ENCODE measurements at places on chromosomes 4 and X. TPM values are rescaled to one million over a fixed set of nuclear protein-coding genes. Genes with fewer than 3 reads are reported as not detected.

- H3K27me3 ChIP-seq: peaks cover 14% of the 10 kb centered on the region
- no peaks in the 10 kb centered on the region for H3K4me1 ChIP-seq
- no peak overlapping the region for H3K4me3 ChIP-seq
- no peaks in the 10 kb centered on the region for H3K36me3 ChIP-seq
- no peak overlapping the region for H3K27ac ChIP-seq
These were observed 37.1 kb upstream of the INPP4B start for GRCh38 chr4:142883040-142883832.

DNA sequence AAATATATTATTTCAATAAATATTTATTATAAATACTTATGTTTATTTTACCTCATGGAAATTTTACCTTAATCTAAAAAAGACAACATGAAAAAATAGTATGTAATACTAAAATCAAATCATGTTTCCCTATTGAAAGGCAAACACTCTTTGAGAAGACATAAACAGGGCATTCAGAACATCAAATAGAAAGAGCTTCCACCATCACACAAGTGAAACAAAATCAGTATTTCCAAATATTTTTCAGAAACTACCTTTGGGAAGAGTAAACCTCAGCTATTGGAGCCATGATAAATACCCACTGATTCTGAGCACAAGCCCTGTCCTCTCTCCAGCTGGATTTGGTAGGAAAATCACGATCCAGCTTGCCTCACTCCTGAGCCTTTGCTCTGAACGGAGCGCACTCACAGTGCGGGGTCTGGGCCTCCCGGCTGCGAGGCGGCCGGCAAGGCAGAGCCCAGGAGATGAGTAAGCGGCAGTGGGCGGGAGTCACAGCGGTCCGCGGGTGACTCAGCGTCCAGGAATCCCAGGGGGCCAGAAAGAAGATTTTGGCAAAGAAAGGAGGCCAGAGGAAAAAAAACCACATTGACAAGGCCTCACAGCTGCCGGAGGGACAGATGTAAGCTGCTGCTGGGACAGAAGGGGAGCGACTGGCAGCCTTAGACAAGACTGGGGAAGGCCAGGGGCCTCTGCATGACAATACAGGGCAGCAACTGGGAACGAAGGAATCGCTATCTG, 14.7 kb upstream of the ANXA5 start:
- peak overlapping the region; percentile 56 for H3K4me3 ChIP-seq
- peaks cover 2% of the 10 kb centered on the region for H3K36me3 ChIP-seq
- H3K4me1 ChIP-seq: peaks cover 10% of the 10 kb centered on the region
- H3K27ac ChIP-seq: no peak overlapping the region

DNA sequence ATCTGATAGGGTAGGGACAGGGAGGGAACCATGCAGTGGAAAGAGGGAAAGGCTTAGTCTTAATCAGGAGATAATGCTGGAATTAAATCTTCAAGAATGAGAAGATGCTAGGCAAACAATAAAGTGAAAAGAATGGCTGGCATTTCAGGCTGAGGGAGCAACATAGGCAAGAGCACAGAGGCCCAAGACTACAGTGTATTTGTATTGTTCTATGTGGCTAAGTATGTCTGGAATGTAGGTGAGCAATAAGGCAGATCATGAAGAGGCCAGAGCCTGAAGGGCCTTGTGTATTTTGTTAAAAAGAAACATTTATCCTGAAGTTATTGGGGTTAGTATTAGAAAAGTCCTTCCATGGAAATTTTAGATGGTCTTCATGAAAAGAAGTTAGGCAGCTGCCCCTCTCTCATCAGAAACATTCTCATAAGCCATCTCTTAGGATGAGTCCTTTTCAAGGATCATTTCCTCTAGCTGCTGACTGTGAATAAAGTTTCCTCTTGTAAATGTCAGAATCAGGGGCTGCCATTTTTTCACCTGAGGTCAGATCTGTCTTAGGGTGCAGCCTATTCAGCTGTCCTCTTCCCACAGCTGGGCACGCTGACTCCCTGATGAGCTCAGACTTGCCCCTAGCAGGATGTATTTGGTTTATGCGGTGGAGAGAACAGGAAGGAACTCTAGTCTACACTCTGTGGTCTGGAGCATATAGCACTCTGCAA, 46.3 kb downstream of the ATP10D start:
- no peaks in the 10 kb centered on the region for H3K36me3 ChIP-seq
- peak overlapping the region; percentile 75 for H3K4me3 ChIP-seq
- peak; percentile 12 for DNase-seq
- H3K27me3 ChIP-seq: no peaks in the 10 kb centered on the region

- no peaks in the 10 kb centered on the region for H3K27me3 ChIP-seq
- H3K4me3 ChIP-seq: no peak overlapping the region
- DNase-seq: no peak
- H3K27ac ChIP-seq: no peak overlapping the region
These were observed 12.4 kb downstream of the PRRG1 start for GRCh38 chrX:37361596-37361995.

DNA sequence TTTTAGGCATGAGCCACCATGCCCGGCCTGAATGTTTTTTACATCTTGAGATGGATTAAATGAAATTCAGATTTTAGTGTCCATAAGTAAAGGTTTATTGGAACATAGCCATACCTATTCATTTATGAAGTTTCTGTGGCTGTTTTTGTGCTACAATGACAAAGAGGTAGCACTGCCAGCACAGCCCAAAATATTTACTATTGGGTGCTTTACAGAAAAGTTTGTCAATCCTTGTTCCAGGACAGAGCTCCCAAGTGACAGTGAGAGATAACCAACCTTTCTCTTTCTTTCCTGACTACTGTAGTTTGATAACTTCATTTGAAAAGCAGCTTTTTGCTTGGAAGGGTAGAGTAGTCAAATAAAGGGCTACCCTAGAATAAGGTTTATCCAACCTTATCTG, 116.2 kb downstream of the CAMK2D start:
- H3K36me3 ChIP-seq: peaks cover 4% of the 10 kb centered on the region
- no peak for DNase-seq
- no peaks in the 10 kb centered on the region for H3K27me3 ChIP-seq
- H3K4me3 ChIP-seq: no peak overlapping the region
- no peak overlapping the region for H3K27ac ChIP-seq

- no peak for DNase-seq
- peaks cover 3% of the 10 kb centered on the region for H3K36me3 ChIP-seq
- peaks cover 4% of the 10 kb centered on the region for H3K4me1 ChIP-seq
- H3K27ac ChIP-seq: peak overlapping the region; percentile 59
- H3K4me3 ChIP-seq: no peak overlapping the region
- no peaks in the 10 kb centered on the region for H3K27me3 ChIP-seq
These were observed 134.0 kb downstream of the ARHGAP10 start for GRCh38 chr4:147865926-147866325.

- no peak overlapping the region for H3K27ac ChIP-seq
- no peaks in the 10 kb centered on the region for H3K4me1 ChIP-seq
- H3K27me3 ChIP-seq: no peaks in the 10 kb centered on the region
These were observed 16.8 kb downstream of the SULT1B1 start for GRCh38 chr4:69743476-69744156.

DNA sequence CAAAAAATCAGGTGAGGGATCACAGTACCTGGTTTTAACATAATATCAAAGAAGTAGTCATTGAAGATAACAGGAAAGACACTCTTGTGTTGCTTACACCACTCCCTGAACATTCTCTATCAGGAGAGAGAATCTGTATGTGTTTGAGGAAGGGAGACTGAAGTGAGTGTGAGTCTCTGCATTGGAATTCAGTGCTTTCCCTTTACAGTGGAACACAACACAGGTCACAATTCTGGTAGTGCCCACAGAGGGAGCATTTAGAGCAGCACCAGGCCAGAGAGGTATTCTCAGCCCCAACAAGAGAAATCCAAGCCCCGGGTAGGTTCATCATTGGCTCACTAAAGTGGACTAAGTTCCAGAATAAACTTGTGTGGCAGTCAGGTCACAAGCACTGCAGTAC, 64.7 kb upstream of the UBQLN2 start:
- DNase-seq: no peak
- no peaks in the 10 kb centered on the region for H3K27me3 ChIP-seq
- peaks cover 2% of the 10 kb centered on the region for H3K4me1 ChIP-seq
- H3K4me3 ChIP-seq: no peak overlapping the region
- H3K36me3 ChIP-seq: no peaks in the 10 kb centered on the region
- no peak overlapping the region for H3K27ac ChIP-seq

DNA sequence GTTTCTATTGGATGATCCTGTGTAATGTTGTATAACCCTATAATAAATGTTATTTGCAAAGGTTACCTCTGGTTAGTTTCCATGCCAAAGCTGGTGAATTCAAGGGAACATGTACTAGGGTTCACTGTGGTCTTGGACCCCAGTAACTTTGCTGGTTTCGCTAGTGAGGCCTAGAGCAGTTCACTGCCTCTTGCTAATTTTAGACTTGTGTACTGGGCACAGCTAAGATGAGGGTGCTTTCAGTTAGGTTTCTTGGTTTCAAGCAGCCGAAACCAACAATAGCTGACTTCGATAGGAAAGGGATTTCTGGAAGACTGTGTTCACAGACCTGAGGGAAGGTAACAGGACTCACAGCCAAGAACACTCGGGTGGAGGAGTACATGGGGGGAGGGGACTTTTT, 215.5 kb upstream of the BCOR start:
- H3K27me3 ChIP-seq: no peaks in the 10 kb centered on the region
- no peak overlapping the region for H3K27ac ChIP-seq
- peaks cover 3% of the 10 kb centered on the region for H3K36me3 ChIP-seq

DNA sequence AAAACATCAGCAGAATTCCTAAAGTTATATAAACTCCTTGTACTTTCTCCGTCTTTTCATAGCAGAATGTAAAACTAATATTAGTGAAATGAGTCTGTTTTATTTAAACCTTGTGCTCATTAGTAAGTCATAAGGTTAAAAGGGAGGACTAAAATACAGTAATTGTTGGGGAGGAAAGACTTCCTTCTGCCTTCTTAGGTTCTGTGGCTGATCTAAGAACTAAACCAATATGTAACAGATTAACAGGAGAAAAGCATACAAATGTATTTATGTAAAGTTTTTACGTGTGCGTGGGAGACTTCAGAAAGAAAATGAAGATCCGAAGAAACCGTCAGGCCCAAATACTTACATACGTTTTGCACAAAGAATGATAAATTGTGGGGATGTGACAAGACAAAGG, 286.6 kb upstream of the MAD2L1 start:
- no peak for DNase-seq
- H3K4me3 ChIP-seq: no peak overlapping the region
- peaks cover 2% of the 10 kb centered on the region for H3K4me1 ChIP-seq
- peaks cover 5% of the 10 kb centered on the region for H3K27me3 ChIP-seq

GRCh38 chr4:171644430-171645057, 168.7 kb upstream of the GALNTL6 start:
- H3K27me3 ChIP-seq: no peaks in the 10 kb centered on the region
- no peak for DNase-seq

GRCh38 chrX:139267851-139268250, 262.7 kb upstream of the F9 start:
- no peak overlapping the region for H3K27ac ChIP-seq
- DNase-seq: no peak
- H3K27me3 ChIP-seq: no peaks in the 10 kb centered on the region
- H3K4me3 ChIP-seq: no peak overlapping the region
- no peaks in the 10 kb centered on the region for H3K36me3 ChIP-seq

- H3K4me3 ChIP-seq: no peak overlapping the region
- no peak for DNase-seq
- peaks cover 16% of the 10 kb centered on the region for H3K4me1 ChIP-seq
- H3K27ac ChIP-seq: peak overlapping the region; percentile 16
These were observed 111.7 kb upstream of the RPS6KA3 start for GRCh38 chrX:20378233-20378920.

- H3K27me3 ChIP-seq: peaks cover 5% of the 10 kb centered on the region
- peaks cover 3% of the 10 kb centered on the region for H3K4me1 ChIP-seq
- H3K27ac ChIP-seq: no peak overlapping the region
- no peaks in the 10 kb centered on the region for H3K36me3 ChIP-seq
These were observed 242.7 kb upstream of the ETNPPL start for GRCh38 chr4:109005523-109005922.

DNA sequence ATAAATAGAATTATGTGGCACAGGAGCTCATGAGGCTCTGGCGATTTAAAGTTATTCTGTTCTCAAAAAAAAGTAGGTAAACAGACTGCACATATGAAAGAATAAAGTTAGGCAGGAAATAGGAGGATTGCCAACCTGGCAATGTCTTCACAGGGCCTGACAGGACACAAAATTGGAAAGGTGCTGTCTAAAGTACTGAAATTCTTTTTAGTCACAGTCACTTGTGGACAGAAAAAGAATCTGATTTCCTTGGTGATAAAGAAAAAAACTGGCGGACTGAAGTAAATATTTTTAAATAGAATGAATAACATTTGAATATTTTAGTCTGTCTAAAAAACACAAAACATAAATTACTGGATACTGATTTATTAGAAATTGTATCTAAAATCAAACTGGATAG, 124.4 kb downstream of the VEGFC start:
- H3K36me3 ChIP-seq: no peaks in the 10 kb centered on the region
- H3K4me1 ChIP-seq: no peaks in the 10 kb centered on the region
- no peak overlapping the region for H3K27ac ChIP-seq
- no peak overlapping the region for H3K4me3 ChIP-seq

GRCh38 chrX:47156611-47157520, 11.8 kb downstream of the RBM10 start:
- no peak overlapping the region for H3K27ac ChIP-seq
- no peak overlapping the region for H3K4me3 ChIP-seq
- H3K36me3 ChIP-seq: no peaks in the 10 kb centered on the region
- no peak for DNase-seq
- no peaks in the 10 kb centered on the region for H3K27me3 ChIP-seq

The GLOD5 gene
- not detected for total RNA-seq

The LDB2 gene
- total RNA-seq: not detected

The TKTL2 gene
- not detected for total RNA-seq

The UGT2B17 gene
- not detected for total RNA-seq

The PPBP gene
- 1,001 TPM for total RNA-seq

The TEX11 gene
- total RNA-seq: not detected

The GPAT3 gene
- total RNA-seq: 4.1 TPM

The PHEX gene
- 0.32 TPM for total RNA-seq

The CXCL6 gene
- total RNA-seq: not detected
